Stimulated activated CD8-positive, alpha-beta memory T cell treated with anti-CD3 and anti-CD28 coated beads, Interleukin-4, amount 100 ng/mL, for 1 hour (primary cell): ENCODE measurements at places on chromosomes 1 and 21.

DNA sequence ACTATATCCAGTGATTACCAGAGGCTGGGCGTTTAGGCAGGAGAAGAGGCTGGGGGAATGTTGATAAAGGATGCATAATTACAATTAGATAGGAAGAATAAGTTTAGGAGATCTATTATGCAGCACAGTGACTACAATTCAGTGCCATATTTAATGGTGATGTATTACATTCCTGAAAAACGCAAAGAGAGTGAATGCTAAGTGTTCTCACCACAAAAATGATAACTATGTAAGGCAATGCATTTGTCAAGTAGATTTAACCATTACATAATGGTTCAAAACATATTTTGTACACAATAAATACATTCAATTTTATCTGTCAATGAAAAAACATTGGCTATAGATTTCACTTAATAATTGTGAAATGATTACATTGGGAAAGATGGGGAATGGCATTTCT lies 548.9 kb downstream of the NUF2 start:
- no peak for DNase-seq

DNA sequence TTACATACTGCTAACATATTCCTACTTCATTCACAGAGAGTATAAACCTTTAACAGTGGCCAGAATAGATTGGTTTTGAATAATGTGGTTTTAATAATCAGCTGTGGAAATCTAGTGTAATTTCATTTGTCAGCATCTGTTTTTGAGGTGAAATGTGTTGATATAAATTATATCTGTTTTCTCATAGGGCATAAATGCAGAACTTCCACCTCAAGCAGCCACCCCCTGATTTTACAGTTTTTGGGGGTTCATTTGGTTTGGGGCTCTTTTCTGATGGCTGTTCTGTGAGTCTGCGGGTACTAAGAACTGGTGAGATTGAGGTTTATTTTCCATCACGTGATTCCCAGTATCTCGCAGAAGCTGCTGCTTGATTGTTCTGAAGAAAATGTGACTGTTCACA lies 23.2 kb downstream of the EDARADD start:
- no peak for DNase-seq

DNA sequence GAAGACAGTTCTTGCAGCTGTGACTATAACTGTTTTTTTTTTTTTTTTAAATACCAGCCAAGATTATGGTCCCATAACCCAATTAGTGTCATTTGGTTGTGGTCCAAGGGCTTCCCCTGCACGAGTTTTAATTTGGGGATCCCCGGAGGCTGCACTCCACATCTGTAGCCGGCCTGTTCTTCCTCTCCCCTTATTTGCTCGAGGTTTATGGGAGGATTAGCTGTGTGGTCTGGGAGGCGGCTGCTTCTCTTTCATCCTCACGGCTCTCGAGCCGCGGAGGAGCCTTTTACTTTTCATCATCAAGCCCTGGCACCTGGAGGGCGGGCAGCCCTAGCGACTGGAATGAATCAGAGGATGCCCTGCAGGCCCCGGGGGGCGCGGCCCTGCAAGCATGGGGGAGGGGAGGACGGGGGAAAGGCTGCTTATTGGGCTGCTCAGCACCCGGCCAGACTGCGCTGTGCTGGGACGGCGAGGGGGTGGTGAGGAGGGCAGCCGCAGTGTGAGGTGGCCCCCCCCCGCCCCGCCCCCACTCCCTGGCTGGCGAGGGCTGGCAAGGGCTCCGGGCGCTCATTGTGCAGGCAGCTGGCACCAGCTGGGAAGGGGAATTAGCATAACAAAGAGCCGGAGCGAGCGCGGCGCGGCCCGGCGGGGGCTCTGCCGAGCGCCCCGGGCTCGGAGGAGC lies 18.5 kb downstream of the SERTAD4 start:
- no peak for DNase-seq

DNA sequence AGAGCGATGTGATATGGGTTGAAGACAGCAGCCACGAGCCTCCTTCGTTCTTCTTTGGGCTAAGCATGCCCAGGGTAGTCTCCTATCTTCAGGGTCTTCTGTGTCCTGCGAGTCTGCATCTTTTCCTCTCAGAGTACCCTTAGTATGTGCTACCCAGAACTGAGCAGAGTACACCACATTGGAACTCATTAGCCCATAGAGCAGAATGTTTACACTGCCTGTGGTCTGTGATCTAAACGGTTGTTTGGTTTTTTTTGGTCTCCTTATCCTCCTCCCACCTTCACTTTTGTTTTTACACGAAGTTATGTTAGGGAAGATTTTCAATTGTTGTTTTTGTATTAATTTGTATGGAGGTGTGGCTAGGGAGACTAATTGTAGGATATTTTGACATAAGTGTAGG lies 126.4 kb downstream of the NEK7 start:
- no peak for DNase-seq

DNA sequence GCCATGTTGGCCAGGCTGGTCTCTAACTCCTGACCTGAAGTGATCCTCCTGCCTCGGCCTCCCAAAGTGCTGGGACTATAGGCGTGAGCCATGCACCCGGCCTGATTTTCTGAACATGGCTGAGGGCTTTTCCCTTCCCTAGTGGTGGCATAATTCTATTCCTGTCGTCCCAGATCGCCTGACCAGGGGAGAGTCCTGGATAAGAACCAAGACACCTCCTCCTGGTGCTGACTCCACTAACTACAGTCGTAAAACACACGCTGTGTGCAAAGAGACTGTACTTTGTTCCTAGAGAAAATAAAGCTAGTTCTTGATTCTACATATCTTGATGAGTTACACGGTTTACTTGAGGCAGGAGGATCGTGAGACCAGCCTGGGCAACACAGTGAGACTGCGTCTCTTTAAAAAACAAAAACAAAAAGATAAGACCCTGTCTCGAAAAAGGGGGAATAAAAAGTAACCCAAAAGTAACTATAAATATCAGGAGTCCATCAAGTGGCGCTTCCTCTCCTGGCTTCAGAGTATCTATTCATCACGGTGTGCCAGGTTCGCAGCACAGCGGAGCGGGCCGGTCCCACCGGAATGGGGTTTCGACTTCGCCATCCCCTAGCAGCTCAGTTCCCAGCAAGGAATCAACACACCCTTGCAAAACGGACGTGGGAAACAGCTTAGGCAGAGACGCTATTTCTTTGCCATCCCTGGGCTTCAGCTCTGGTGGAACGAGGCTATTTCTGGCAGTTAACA lies 973 bp downstream of the SDF4 start:
- DNase-seq, result no peak

- DNase-seq, result no peak
Measured at GRCh38 chr1:152926091-152926490, 17.7 kb downstream of the IVL start.

DNA sequence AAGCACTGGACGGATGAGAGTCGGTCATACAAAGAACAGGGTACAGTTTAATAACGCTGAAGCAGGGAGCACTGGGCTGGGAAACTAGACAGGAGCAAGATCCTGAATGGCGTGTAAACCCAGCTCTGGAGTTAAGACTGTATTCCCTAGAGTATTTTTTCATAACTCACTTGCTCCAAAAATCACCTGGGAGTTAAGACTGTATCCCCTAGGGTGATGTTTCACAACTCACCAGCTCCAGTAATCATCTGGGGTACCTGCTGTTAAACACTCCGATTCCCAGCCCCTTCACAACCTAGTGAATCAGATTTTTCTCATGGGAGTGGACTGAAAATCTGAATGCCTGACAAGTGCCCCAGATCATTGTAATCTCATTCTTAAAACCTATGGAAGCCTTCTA lies 123.2 kb downstream of the MAB21L3 start:
- no peak for DNase-seq

DNA sequence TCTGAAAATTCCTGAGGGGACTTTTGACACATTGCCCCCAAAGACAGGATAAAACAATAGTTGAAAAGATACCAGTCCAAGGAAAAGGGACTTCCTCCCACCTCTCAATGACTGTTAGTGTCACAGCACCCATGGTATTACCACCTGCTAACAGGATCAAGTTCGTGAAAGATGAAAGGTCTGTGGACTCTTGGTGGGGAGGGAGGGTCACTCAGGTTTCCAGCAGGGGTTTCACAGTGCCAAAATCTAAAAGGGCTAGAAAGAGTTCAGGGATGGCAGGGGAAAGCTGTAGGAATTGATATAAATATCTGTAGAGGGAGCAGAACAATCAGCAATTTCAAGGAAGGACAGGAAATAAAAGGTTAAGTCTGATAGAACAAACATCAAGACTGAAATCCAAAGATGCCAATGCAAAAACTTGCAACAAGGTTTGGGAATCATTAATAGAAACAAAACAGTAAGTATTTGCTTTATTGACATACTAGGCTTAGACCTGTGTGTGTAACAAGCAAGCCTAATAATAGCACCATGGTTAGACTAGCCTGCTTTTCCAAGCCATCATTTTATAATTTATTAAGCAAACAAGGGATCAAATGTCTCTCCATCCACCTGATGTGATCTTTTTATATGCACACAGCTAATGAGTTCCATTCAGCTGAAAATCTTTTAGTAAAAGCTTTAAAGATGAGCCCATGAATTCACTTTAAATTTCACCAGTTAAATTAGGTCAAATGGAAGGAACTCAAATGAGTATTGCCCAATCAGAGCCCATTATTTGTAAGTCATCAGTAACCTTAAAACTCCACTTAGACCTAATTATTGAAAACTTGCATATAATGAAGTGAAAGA lies 3.7 kb downstream of the MCL1 start:
- DNase-seq, result no peak

DNA sequence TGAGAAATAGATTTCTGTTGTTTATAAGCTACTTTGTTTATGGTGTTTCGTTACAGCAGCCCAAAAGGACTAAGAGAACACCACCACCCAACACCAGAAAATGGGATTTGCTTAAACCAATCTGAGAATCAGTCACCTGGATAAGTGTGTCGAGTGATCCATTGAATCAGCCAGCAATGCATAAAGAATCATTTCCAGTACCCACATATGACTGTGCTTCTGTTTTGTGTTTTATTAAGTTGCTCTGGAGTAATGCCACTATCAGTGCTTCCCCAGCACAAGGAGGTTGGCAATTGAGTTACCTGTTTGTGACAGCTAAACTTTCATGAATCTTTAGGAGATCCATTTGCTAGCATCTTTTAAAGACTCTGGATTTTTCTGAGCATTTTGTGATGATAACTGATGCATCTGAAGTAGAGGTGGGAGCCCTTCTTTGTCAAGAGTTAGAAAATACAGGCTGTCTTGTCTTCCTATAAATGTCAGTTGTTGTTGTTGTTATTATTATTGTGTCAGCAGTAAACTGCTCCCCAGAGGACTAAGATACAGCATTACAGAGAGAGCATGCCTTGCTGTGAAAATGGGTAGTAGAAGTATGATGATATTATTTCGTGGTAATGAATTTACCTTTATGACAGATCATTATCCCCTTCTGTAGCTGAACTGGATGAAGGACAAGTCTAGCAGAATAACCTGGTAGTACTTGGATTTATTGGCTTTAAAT lies 225.2 kb downstream of the NFIA start:
- no peak for DNase-seq

- no peak for DNase-seq
Measured at GRCh38 chr1:157878059-157878458, 36.5 kb upstream of the CD5L start.

DNA sequence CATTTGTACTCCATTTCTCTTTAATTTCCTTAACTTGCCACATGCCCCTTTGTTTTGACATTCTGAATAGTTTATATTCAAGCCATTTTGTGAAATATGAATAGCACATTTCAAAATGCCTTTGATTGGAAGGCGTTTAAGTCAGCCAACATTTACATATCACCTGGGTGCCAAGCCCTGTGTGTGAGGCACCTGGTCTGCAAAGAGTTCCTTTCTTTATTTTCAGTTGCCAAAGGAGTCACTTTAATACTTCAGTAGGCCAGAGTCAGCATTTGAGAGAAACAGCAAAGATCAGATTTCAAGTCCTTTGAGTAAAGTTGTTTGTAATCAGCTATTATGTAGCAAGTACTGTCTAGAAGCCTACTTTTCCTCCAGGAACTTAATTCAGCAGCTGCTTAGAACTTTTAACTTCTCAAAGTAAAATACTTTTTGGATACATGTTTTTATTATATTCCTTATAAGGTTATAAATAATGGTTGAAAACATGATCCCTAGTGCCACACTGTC lies 70.8 kb downstream of the DTL start:
- no peak for DNase-seq

GRCh38 chr21:43600642-43601402 lies 58.5 kb downstream of the HSF2BP start:
- no peak for DNase-seq

DNA sequence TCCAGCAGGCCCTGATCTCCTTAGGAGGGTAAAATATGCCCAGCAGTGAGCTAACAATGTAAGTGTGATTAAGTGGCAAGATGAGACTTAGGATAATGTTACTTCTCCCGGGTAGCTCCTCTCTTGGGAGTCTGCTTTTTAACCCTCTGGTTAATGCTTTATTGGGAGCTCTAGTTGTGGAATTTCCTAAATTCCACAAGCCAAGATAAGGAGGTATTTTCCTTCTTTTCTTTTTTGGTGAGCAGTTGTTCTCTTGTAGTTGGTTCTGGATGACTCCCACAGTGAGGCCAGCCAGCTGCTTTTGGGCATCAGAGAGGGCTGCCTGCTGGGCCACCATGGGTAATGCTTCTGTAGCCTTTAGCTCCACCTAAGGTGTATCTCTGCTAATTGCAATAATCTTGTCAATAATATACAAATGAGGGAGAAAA lies 19.3 kb downstream of the C1orf52 start:
- DNase-seq, result no peak

GRCh38 chr1:26364956-26365355 lies 7.6 kb downstream of the ZNF683 start:
- DNase-seq, result no peak

DNA sequence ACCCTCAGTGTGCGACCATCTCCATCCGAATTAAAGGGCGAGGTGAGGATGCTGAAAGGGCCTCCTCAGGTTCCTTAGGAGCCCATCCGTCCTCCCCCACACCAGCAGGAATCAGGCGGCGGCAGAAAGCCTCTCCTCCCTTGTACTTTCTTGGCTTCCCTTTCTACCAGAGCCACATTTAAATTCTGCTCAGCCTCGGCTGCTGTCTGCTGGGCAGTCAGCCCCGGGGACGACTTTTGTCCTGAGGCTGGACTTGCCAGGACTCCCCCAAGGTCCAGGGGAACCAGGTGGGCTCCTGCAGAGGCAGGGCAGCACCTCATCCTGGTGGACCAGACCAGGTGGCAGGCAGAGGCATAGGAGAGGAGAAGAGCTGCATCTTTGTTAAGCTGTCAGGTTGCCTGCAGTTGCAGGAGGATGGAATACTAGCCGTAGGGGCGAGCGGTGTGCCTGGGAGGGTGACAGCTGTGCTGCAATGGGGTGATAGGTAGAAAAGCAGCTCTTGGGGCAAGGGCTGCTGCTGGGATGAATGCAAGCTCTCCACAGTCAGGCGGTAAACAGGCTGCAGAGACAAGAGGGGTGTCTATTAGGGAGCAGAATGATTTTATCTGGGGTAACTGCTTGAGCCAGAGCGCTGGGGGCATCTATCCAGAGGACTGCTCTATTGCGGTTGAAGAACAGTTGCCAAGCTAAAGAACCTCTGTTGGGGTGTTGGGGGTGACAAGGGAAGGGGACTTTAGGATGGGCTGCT lies 46.2 kb upstream of the WASF2 start:
- DNase-seq, result no peak

GRCh38 chr1:92993581-92993980 lies 32.3 kb upstream of the DIPK1A start:
- no peak for DNase-seq

GRCh38 chr1:156494309-156494895 lies 6.2 kb downstream of the MEF2D start:
- DNase-seq, result no peak

- no peak for DNase-seq
Measured at GRCh38 chr1:172421974-172422604, 1.6 kb downstream of the C1orf105 start.
